Stimulated activated CD4-positive, alpha-beta T cell treated with anti-CD3 and anti-CD28 coated beads, Interleukin-15, amount 100 ng/mL, for 24 hours (primary cell): ENCODE measurements at places on chromosomes 3 and 15.

DNA sequence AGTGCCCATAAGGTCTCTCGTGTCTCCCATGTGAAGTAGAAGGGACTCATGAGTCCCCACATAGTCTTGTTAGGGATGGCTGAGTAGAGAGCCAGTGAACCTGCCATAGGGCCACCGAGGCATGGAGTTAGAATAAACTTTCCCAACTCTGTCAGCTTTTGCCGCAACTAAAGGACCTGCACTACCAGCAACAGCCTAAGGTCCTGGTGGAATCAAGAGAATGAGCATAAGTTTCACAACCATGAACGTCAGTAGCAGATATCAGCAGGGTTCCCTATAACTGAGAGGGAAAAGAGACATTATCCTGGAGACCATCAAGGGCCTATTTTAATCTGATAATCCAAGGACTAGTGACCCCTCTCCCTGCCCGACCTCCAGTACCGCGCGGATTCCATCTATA, 60.3 kb upstream of the FNDC3B start:
- DNase-seq: no peak

- DNase-seq: no peak
Observed at GRCh38 chr3:147816752-147817151, 407.6 kb downstream of the ZIC1 start.

DNA sequence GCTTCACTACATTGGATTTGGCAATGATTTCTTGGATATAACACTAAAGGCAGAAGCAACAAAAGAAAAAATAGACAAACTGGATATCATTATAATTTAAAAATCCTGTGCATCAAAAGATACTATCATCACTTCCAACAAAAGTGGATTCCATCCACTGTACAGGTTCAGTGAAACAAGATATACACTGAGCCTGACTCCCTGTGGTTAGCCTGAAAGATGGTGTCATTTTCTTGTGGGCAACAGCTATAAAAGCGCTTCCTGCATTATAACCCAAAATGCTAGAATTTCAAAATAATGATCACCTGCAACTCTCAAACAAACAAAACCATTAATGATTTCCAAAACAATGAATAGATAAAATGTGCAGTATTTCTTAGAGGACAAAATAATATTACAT, 39.6 kb upstream of the TBC1D23 start:
- no peak for DNase-seq

- no peak for DNase-seq
Observed at GRCh38 chr15:92885224-92886041, 14.7 kb upstream of the CHD2 start.

- DNase-seq: peak; percentile 63
Observed at GRCh38 chr3:136862617-136863322, 762 bp downstream of the NCK1 start.

- DNase-seq: no peak
Observed at GRCh38 chr3:140929446-140929845, 12.2 kb upstream of the SLC25A36 start.
